Activated CD4-positive, alpha-beta T cell treated with anti-CD3 and anti-CD28 coated beads, Interleukin-2, amount 50 U/mL, for 16 hours (primary cell): ENCODE measurements at places on chromosomes 2 and 18.
A peak's percentile ranks its signal among the peaks of the same experiment; 100 is the strongest.

DNA sequence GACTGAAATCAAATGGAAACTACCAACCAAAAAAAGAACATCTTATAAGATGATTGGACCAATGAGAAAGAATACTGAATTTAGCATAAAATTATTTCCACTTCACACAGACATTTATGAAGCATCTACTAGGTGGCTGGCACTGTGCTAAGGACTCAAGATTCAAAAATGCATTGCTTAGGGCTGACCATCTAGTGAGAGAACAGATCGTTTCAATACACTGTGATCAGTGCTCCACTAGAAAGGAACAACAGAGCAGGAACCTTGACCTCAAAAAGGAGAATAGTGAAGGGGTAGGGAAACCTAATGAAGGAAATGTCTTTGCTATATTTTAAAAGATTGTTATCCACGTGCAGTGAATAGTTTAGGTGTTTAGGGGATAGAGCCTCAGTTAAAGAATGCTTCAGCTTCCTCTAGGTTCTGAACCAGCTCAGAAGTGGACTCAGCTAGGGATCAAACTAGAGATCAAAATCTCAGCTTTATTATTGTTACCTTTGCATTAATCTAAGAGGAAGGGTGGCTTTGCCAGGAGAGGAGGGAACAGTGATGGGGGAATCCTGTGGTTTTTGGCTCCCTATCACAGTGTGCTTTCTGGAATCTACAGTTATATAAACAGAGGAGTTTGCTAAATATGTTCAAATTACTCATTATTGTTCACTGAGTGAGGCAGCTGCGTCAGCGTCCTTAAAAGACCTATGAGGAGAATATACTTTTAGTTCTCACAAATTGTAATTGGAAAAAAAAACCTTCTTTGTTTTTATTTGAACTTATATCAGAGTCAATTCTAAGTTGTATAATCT is 16.2 kb upstream of the BBS5 start:
- no peak for DNase-seq

DNA sequence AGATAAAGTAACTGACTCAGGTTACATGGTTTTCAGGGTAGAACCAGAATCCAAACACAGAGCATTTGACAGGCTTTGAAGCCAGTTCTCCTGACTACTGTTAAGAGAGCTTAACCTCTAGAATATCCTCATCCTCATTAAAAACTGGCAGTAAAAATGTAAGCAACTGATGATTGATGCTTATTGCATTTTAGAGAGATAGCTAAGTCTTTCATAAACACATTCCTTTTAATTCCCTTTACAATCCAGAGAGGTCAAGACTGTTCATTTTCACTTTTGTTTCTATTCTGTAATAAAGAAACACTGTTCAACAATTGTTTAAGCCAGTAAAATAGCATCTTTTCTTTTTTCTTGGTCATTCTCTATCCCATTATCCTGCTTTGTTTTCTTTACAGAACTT is 53.9 kb upstream of the RAB27B start:
- no peak for DNase-seq

DNA sequence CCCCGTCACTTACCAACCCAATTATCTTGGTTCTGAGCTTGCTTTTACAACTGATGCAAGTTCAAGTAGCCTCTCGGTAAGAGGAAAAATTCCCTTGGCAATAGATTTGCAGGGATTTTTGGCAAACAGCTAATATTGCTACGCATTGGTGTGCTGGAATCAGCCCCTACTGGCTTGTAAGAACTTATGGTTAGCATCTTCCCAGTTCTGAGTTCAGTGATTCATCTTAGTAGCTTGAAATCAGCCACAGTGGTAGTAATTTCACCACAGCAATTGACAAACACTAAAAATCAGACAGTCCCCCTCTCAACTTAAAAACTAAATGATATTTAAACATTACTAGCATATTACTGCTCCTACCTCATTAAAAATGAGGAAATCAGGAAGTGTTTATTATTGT is 5.9 kb upstream of the RAX start:
- peak; percentile 19 for DNase-seq

GRCh38 chr2:23404426-23404825 is 19.4 kb downstream of the KLHL29 start:
- no peak for DNase-seq

DNA sequence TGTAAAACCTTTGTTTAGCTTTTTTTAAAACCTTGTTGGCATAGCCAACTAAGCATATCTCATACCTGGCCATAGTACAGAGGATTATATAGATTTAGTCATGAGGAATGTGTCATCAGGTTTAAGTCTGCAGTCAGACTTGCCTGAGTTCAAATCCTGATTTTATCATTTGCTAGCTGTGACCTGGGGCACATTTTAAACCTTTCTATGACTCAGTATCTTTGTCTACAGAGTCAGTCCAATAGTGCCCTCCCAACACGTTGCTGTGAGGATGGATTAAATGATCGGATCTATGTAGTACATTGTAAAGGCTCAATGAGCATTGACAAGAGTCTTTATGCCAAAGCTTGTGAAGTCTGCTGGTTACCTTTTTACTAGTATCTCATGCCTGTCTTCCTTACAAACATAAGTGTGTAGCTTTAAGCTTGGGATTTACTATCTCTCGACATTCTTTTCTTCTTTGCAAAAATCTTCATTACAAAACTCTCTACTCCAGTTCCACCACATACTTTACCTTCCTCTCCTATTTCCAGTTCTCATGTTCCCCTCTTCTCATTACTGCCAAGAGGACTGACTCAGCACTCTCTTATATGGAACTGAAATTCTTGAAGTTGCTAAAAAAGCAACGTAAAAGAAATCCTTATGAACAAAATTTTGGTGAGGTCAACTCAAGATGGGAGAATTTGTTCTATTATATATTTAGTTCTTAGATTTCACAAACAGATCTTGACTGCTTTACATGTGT is 68.1 kb upstream of the RBMS1 start:
- no peak for DNase-seq

DNA sequence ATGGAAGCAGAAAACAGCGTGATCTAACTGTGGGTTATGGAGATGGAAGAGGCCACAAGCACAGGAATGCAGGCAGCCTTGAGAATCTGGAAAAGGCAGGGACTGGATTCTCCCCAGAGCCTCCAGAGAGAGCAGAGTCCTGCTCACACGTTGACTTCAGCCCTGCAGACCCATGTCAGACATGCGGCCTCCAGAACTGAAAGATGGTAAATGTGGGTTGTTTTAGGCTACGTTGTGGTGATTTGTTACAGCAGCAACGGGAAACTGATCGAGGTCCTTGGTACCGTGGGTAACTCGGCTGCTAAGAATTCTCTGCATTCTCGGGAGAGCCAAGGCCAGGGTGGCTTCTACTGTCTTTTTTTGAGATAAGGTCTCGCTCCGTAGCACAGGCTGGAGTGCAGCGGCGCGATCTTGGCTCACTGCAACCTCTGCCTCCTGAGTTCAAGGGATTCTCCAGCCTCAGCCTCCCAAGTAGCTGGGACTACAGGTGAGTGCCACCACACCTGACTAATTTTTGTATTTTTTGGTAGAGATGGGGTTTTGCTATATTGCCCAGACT is 97.1 kb downstream of the ACKR3 start:
- DNase-seq = no peak

GRCh38 chr18:58601468-58602266 is 27.2 kb downstream of the ALPK2 start:
- DNase-seq = no peak
